ENCODE measurements at places on chromosomes 7 and 10.

DNA sequence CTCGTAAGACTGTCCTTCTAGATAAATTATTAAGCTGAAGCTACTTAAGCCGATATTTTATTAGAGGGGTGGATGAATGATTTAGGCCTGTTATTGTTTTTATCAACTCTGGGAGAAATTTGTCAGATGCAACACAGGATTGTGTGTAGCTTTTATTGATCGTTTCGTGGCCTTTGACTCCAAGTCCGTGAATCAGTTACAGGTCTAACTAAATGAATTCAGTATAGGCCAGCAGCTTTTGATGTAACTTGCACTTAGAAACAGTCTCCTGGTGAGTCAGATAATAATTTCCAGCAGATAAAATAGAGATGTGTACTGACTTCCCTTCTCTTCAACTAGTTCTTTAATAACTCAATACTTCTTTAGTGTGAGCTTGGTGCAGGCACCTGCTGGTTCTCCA is 341.7 kb upstream of the SMIM30 start:
- DNase-seq, result no peak

GRCh38 chr7:126930166-126930565 is 322.6 kb downstream of the GRM8 start:
- no peak for DNase-seq

DNA sequence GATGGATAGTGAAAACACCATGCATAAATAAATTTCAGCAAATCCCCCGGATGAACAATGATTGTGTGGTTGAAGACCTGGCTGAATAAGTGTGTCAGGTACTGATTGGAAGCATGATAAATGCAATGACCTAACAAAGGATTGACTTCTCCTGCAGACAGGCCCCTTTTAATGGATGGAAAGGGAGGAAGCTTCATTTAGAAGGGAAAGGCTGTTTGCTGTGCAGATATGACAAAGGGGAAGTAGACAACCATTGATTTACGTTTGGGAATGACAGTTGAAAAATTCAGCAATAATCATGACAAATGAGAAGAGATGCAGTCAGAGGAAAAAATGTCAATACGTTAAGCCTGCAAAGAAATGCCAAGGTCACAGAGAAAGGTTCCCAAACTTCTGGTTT is 503.8 kb downstream of the LRMDA start:
- no peak for DNase-seq

- no peak for DNase-seq
Measured at GRCh38 chr7:124680304-124680703, 85.3 kb downstream of the GPR37 start.

- no peak for DNase-seq
Measured at GRCh38 chr10:73906524-73907447, 4.1 kb upstream of the PLAU start.

DNA sequence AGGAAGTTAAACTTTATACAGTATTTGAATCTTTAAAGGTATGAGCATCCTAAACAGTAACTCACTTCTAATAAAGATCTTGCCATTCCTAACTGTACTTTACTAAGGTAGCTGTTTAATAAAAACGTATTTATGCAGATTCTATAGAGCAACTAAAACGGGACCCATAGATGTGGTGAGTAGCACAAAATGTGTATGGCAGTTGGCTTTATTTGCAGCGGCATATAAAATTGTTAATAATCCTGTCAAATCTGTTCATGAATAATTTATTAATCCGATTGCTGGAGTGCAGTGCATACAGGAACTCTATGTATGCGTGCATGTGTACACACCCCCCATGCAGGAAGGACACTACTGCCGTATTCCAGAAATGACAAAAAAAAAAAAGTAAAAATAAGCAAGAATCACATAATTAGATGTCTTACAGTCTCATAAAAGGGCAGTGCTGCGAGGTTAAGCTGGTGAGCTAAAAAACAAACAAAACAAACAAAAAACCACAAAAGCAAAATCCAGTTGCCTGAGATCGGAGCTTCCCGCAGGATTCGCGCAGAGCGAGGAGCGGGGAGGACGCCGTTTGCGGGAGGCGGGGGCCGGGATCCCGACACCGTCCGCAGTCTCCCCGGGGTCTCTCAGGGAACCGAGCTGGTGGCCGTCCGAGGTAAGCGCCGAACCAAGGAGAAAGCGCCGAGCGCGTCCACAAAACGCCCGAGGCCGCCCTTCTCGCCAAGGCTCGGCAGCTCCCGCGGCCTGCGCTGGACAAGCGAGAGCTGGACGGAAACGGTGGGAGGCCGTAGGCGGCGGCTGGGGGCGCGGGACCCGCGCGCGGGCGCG is 518 bp upstream of the COMMD3 start:
- no peak for DNase-seq

- no peak for DNase-seq
Measured at GRCh38 chr10:112120491-112120890, 63.1 kb downstream of the GPAM start.

- no peak for DNase-seq
Measured at GRCh38 chr7:106022193-106022821, 59.2 kb downstream of the CDHR3 start.

DNA sequence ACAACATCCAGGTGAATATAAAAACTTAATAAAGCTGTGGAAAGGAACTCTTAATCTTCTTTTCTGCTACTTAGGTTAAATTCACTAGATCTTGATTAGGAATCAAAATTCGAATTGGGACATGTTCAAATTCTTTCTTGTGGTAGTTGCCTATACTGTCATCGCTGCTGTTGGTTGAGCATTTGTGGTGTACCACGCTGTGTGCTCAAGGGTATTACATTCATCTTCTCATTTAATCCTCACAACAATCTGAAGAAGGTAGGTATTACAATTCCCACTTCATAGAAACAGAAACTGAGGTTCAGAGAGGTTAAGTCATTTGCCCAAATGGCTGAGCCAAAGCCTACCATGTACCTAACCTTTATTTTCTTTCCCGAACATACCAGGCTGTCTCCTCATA is 39.9 kb upstream of the CC2D2B start:
- no peak for DNase-seq

GRCh38 chr10:28316696-28317095 is 13.8 kb upstream of the MPP7 start:
- no peak for DNase-seq

GRCh38 chr10:86266446-86267242 is 100.0 kb downstream of the GRID1 start:
- no peak for DNase-seq

DNA sequence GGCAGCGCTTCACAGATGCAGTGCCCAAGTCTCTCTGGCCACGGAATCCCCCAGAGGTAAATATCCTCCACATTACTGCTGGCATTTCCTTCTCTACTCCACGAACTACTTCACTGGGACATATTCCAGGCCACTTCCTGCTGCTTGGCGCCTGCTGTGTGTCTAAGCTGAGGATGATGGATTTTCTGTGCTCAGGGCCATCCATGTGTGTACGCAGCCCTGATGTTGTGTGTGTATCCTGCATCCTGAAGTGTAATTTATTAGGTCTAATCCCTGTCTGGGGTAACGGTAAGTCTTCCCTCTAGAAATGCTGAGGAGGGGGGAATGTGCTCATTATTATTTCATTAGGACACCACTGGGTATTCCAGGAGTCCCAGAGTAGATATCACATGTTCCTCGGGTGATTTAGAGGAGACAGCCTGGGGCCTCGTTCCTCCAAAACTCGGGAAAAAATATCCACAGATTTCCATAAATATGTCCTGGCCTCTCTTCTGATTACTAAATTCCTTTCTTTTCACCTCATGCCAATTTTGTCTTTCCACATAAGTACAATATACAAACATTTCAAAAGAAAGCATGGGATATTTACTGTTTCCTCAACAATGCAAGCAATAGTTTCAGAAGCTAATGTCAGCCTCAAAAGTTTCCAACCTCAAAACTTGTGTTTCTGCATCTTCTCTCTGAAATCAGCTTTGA is 25.5 kb upstream of the HABP2 start:
- no peak for DNase-seq

GRCh38 chr7:143434660-143435059 is 8.6 kb upstream of the TAS2R60 start:
- no peak for DNase-seq

DNA sequence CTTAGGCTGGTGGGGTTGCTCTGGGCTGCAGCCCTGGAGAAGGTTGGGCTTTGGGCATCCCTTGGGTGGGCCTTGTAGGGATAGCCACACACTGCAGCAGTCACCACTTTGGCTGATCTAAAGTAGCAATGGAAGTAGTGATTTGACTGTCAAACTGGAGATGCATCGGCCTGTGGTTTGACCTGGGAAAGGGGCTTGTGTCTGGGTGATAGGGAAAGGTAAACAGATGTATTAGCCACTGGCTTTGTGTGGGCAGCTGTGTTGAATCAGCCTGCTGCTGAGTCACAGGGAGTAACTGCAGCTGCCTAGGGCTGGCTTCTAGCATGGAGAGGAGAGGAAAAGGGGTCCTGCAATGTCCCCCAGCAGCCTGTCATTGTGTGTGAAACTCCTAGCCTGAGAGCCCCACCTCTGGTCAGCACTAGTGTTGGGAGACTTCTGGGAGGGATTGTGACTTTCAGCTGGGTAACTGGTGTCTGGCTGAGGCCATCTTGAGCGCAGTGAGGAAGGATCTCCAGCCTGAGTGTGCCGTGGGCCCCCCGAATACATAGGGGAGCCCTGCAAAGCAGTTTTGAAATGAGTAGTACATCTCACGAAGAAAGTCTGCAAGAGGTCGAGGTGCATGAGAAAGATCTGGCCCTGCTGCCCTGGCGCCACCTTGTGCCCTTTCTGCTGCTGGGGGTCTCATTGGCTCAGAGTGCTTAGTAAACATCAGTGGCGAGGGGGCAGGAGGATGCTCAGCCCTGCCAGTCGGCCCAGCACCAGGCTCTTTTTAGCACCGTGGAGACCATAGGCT is 117.3 kb downstream of the FANK1 start:
- DNase-seq, result no peak

GRCh38 chr10:16493884-16494536 is 27.7 kb downstream of the C1QL3 start:
- DNase-seq, result no peak

DNA sequence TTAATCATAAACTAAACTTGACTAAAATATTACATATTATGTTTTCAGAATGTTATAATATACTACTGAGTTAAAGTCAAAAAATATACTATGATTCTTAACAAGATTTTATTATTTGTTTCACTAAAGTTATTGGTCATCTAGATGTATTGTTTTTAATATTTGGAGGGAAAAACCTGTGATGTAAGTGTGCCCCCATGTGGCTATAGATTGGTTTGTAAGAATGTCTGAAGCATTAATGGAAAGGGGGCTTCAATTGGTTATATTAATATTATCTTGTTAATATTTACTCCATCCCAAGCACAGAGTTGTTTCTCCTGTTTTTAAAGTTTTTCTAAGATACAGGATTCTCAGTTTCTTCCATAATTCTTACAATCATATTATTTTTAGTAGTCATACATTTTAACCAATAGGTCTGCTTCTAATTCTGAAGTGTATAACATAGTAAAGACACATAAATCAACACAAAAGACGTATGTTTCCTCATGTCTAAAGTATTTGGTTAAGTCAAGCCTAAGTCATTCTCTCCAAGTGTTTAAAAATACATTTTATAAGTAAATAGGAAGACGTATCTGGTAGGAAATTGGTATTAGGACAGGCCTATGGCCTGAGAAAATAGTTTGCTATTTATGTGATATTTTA is 58.0 kb downstream of the GNAT3 start:
- peak; percentile 14 for DNase-seq

- DNase-seq, result peak; percentile 33
Measured at GRCh38 chr7:20407585-20408466, 77.1 kb downstream of the ITGB8 start.

DNA sequence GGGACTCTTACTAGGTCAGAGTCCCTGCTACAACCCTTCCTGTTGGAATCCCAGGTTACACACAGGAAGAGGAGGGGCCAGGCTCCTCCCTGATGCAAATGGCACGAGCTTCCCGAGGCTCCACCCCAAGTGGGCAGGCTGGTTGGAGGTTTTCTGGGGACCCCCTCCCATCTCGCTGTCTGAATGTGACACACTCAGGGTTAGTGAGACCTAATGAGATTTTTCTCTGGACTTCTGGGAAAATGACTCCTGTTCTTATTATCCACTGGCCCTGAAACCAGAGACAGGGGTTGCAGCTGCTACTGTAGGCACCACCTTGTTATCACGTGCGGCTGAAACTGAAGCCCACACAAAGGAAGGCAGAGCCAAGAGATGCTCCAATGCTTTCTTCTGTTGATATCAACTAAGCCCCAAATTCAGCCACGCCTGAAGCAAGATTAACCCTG is 103.3 kb downstream of the FAM107B start:
- DNase-seq, result no peak

GRCh38 chr10:49207936-49208487 is 19.8 kb upstream of the TMEM273 start:
- DNase-seq, result no peak

DNA sequence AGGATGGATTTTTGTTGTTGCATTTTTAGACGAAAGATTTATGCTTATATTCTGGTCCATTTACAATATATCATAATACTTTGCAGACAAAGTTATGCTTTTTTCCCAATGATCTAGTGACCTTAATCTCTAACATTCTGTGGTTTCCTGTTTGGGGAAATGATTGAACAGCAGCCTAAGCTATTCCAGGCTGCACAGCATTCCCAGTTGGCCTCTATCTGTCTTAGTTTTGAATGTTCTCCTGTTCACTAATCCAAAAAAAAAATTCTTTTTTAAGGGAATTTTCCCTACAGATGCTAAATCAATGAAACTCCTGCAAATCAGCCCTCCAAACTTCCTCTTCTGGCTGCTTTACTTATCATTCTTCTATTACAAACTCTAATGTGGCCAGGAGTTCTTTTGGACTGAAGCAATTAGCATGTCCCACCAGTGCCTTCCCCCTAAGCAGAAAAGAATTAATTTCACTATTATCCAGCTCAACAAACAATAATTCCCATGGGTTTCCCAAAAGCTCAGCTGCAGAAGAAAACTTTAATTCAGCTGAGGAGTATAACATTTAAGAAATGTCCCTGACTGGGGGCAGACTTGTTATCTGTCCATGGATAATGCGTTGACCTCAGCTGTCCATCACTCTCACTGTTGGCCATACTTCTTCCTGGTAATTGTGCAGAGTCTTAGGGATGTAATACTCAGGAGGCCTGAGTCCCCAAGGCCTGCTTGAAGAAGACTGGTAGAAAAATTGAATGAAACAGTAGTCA is 81.9 kb upstream of the TRIL start:
- no peak for DNase-seq
